SIG-M5 (cell line): ENCODE measurements at places on chromosomes 3 and 15.

DNA sequence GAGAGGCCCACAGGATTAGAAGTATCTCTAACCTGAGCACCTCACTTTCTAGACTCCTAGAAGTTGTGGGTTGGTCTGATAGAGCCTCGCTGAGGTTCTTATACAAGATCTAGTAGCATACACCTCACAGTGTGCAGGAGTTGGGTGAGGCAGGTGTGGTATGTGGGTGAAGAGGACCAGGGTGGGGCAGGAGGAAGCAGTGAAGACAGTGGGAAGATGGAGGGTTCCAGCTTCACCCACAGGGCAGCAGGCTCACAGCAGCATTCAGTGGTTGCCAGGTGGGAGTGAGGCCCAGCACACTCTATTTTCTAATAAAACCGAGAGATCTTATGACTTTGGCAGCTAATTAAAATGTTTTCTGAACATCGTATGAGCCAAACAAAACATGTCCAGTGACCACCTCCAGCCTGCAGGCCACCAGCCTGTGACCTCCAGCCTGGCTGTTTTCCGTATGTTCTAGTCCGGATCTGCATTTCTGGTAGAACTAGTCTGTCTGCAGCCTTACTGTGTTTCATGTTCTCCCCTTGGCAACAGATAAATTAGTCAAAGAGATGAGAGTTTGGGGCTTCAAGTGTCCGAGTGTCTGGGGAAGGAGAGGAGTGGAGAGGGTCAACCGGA, 170.4 kb upstream of the CTDSPL start:
- no peak for DNase-seq

- DNase-seq, result no peak
Observed at GRCh38 chr3:169552533-169552932, 111.0 kb downstream of the MECOM start.

GRCh38 chr3:38960953-38961622, 90.7 kb downstream of the SCN11A start:
- DNase-seq, result no peak

- no peak for DNase-seq
Observed at GRCh38 chr3:61980041-61980440, 393.3 kb downstream of the FEZF2 start.
